ENCODE measurements at places on chromosomes 3 and 15.
A peak's percentile ranks its signal among the peaks of the same experiment; 100 is the strongest.

DNA sequence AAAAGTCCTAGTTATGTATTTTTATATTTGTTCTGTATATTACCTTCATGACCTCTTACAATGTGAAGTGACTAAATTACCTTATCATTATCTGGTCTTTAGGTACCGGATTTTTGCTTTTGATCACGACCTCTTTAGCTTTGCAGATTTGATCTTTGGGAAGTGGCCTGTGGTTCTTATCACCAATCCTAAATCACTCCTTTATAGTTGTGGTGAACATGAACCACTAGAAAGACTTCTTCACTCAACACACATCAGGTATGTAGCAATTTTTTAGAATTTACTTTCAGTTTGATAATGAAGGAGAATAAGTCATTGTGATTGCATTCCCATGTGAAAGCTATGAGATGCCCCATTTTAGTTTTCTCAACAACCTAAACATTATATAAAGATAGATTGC, 18.3 kb downstream of the TMEM62 start:
- peak; percentile 52 for DNase-seq

GRCh38 chr3:185503521-185503920, 4.7 kb upstream of the TMEM41A start:
- no peak for DNase-seq

- peak; percentile 48 for DNase-seq
Observed at GRCh38 chr3:156483961-156484787, 70.7 kb downstream of the SSR3 start.

- no peak for DNase-seq
Observed at GRCh38 chr3:47762233-47762632, 19.5 kb downstream of the SMARCC1 start.

DNA sequence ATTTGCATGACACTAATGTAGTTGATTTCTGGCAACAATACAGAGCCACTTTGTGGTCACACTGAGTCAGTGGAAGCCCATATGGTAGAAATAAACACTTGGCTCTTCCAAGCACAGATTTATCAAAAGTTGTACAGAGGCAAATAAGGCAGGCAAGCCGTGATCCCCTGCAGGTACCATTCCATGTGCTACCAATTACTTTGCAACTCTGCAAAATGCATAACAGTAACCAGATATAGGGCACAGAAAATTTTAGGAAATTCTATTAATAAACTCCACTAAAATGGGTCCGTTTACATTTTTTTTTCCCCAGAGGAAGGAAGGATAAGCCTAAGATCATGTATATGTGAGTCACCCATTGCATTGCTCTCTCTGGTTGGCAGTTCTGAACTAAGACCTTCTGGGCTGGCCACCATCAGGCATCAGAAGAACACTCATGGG, 103.1 kb upstream of the PTX3 start:
- DNase-seq = no peak

- no peak for DNase-seq
Observed at GRCh38 chr3:61600195-61600594, 38.8 kb downstream of the PTPRG start.

- DNase-seq = no peak
Observed at GRCh38 chr3:179967622-179968021, 69.1 kb downstream of the PEX5L start.

GRCh38 chr3:186953011-186953487, 22.7 kb downstream of the ST6GAL1 start:
- peak; percentile 61 for DNase-seq

DNA sequence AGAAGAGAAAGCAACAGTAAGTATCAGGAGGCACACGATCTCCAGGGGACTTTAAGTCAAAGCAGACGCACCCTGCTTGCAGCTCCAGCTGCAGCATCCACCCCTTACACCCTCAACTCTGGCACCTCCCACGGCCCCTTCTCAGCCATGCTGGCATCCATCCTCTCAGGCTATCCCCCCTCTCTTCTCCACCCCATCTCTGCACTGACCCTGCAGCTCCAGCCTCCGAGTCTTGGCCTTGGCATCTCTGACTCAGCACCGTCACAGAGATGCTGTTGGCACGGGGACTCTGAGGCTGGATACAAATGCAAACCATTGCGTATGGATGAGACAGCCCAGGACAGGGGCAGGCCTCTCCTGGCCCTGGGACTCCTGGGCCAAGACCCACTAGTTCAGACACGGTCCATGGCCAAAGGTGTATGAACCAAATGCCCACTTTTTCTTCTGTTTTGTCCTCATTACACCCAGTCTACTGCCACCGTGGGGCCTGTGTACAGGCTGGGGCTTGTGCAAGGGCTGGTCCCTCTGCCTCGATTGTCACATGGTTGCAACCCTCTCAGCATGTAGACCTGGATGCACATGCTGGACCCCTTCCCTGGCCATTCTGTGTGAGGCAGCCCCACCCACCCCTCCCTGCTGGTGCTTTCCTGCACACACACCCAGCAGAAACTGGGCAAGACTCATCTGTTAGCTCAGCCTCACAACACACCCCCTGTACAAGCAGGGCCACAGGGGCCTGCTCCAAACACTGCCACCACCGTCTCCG, 18.7 kb upstream of the ZXDC start:
- no peak for DNase-seq

- no peak for DNase-seq
Observed at GRCh38 chr3:182908471-182908870, 71.9 kb downstream of the DCUN1D1 start.

DNA sequence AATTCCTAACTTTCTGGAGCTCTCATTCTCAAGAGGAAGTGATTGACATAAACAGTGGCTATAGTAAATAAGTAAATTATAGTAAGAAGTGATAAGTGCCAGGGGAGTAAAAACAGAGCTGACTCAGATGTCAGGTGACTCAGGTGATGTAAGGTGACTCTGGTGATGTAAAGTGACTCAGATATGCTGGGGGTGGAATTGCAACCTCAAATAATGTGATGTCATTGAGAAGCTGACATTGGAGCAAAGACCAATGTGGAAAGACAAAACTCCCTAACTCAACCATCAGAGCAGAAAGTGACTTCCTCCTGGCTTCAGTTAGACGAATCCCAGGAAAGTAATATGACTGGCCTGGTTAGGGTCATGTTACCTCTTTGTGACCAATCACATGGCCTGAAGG, 144.2 kb upstream of the SNTN start:
- no peak for DNase-seq

DNA sequence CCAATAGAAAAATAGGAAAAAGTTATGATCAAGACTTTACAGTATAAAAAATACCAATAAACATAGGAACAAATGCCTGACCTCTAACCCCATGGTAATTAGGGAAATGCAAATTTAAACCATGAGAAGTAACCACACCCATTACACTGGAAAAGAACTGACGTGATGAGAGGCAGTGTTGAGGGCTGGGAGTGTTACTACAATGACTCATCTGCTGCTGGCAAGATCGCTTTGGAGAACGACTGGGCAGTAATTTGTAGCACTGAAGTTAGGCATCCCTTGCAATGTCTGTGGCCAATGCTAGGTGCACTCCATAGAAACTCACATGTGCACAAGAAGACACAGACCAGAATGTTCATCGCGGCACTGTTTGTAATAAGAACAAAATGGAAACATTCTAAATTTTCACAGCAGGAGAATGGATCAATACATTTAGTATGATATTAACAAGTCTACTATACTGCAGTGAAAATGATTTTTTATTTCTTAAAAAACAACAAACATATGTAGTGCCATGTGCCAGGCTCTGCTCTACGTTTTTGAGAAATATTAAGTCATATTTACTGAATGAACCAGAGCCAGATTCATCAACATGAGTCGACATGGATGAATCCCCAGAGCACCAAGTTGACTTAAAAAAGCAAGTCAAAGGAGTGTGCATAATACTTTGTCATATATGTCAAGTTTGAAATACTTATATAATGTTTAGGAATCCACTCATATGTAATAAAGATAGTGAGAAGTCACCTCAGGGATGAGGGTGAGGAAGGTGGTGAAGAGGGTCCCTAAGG, 37.6 kb upstream of the EPHB3 start:
- DNase-seq = peak; percentile 82

- DNase-seq = no peak
Observed at GRCh38 chr3:10596746-10597448, 91.5 kb upstream of the ATP2B2 start.

GRCh38 chr3:106577241-106577640, 708.4 kb upstream of the CBLB start:
- no peak for DNase-seq

- DNase-seq = no peak
Observed at GRCh38 chr15:67092752-67093503, 27.5 kb downstream of the SMAD3 start.

DNA sequence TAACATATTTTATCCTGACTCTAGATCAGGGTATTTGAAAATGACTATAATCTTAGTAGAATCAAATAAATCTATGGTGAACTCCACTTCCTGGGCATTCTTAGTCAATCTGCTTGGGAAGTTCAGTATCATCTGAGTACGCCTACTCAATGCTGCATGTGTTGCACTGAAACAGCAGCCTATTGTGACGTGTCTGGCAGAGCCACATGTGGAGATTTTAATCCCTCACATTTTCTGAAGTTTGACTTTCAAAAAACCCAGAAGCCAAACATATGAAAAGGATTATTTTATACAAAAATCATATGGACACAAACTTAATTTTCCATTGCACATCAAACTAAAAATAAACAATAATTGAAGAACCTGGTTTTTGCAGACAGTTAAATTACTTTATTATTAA, 798.3 kb downstream of the ROBO1 start:
- DNase-seq = no peak

- no peak for DNase-seq
Observed at GRCh38 chr3:78804251-78805037, 963.4 kb downstream of the ROBO1 start.

DNA sequence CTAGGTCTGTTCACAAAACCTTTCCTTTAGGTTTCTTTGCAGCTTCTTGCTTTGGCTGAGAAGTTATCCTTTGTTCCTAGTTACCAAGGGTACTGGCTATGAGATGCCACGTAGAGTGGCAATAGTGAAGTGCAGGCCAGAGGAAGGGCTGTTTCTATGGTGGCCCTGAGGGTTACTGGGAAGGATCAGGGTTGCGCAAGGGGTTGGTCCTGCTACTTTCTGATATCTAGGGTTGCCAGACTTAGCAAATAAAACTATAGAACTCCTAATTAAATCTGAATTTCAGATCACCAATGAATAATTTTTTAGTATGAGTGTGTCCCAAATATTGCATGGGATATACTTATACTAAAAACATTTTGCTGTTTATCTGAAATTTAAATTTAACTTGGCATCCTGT, 317.6 kb upstream of the CTDSPL start:
- no peak for DNase-seq

- no peak for DNase-seq
Observed at GRCh38 chr3:182808041-182808770, 14.9 kb downstream of the ATP11B start.

DNA sequence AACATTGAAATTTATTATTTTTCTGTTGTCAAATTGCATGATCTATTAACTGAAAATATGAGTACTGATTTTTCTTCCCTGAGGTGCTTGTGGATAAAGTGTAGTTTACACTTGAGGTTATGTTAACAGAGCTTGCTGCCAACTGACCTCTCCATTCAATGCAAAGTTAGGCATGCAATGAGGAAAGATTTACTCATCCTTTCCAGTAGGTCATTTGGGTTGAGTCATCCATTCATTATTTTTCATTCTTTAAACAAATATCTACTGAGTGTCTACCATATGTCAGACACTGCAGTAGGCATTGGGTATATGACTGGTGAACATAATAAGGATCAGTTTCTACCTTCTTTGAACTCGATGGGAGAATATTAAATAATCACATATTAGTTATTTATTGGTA, 604.1 kb downstream of the EDEM1 start:
- no peak for DNase-seq

- DNase-seq = no peak
Observed at GRCh38 chr3:47712398-47712797, 69.3 kb downstream of the SMARCC1 start.

- no peak for DNase-seq
Observed at GRCh38 chr15:61047783-61048182, 181.3 kb downstream of the RORA start.

- no peak for DNase-seq
Observed at GRCh38 chr15:66999046-66999968, 66.1 kb upstream of the SMAD3 start.

GRCh38 chr3:181541414-181541813, 170.3 kb upstream of the SOX2 start:
- DNase-seq = no peak

DNA sequence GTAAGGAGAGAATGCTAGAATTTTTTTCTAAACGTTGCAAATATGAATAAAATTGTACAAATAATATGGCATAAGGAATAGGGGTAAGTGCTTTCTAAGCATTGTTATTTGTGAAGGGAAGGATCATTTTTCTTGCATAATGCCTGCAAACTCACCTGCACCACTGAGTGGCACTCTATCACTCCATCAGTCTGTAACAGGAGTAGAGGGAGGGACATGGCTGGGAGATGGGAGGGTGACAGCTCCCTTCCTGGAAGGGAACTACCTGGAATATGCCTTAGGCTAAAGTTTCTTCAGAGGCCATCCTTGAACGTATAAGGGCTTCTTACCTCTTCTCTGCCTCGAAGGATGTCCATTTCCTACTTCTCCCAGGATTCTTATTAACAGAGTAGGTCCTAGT, 3.0 kb downstream of the NAALADL2 start:
- DNase-seq = peak; percentile 5

- no peak for DNase-seq
Observed at GRCh38 chr3:151580591-151580990, 119.7 kb upstream of the IGSF10 start.

Measured in hematopoietic multipotent progenitor cell treated with erythropoietin and hydrocortisone succinate and interleukin-3 and kit ligand, for 6 days (in vitro differentiated cells).